Stimulated activated CD4-positive, alpha-beta T cell treated with anti-CD3 and anti-CD28 coated beads, TNF-alpha, amount 100 ng/mL, for 1 hour (primary cell): ENCODE measurements at places on chromosomes 4 and X.

GRCh38 chr4:186240848-186241491 is 13.7 kb downstream of the KLKB1 start:
- no peak for DNase-seq

DNA sequence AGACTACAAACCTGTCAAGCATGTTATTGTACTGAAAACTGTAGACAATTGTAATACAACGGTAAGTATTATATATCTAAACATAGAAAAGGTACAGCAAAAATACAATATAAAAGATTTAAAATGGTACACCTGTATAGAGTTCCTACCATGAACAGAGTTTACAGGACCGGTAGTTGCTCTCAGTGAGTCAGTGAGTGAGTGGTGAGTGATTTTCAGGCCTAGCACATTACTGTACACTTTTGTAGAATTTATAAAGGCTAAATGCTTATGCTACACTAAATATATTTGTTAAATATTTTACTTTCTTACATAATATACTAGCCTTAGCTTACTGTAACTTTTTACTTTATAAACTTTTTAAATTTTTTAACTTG is 37.4 kb downstream of the PDGFC start:
- DNase-seq: no peak

DNA sequence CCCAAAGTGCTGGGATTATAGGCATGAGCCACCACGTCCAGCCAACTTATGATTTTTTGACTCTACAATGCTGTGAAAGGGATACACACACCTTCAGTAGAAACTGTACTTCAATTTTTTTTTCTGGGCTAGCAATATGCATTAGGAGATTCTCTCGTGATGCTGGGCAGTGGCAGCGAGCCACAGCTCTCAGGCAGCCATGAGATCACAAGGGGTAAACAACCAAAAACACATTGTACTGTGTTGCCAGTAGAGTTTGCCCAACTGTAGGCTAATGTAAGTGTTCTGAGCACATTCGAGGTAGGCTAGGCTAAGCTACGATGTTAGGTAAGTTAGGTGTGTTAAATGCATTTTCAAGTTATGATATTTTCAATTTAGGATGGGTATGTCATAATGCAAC is 25.7 kb downstream of the RAB33A start:
- no peak for DNase-seq

DNA sequence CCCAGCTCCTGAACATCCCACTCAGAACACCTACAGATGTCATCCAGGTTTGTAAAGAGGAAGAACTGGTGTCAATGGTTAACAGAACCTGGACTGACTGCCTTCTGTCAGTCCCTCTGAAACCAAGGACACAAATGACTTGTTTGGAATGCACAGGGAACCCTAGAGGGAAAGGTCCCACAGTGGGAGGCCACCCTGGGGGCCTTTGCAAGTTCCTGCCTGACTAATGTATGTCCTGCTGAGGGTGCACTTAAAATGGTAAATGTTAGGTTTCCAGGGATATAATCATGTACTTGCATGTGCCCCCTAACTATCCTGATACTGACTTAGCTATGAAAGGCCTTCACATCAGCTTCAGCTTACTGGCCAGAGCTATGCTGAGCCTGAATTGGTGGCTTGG is 15.0 kb upstream of the XAGE2 start:
- DNase-seq: no peak

DNA sequence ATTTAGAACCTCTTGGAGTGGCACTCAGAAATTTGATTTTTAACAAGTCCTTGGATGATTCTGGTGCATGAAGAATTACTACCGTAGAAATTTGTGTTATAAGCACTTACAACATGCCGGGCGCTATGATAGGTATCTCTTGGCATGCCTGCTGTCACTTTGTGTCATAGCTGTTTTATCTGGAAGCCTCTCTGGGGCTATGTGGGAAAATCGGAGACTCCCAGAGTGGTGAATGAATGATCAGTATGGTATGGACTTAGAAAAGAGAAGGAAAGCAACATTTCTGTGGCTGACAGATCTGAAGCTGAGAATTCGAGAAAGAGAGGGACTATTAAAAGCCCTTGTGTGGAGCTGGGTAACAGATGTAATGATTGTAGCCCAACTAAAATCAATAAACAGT is 177.4 kb upstream of the MAMLD1 start:
- DNase-seq: no peak

- DNase-seq: no peak
Observed at GRCh38 chr4:186739802-186740434, 16.3 kb upstream of the FAT1 start.

GRCh38 chrX:129145840-129146272 is 377.4 kb downstream of the SMARCA1 start:
- no peak for DNase-seq

- DNase-seq: no peak
Observed at GRCh38 chrX:148316446-148316845, 184.0 kb upstream of the AFF2 start.

DNA sequence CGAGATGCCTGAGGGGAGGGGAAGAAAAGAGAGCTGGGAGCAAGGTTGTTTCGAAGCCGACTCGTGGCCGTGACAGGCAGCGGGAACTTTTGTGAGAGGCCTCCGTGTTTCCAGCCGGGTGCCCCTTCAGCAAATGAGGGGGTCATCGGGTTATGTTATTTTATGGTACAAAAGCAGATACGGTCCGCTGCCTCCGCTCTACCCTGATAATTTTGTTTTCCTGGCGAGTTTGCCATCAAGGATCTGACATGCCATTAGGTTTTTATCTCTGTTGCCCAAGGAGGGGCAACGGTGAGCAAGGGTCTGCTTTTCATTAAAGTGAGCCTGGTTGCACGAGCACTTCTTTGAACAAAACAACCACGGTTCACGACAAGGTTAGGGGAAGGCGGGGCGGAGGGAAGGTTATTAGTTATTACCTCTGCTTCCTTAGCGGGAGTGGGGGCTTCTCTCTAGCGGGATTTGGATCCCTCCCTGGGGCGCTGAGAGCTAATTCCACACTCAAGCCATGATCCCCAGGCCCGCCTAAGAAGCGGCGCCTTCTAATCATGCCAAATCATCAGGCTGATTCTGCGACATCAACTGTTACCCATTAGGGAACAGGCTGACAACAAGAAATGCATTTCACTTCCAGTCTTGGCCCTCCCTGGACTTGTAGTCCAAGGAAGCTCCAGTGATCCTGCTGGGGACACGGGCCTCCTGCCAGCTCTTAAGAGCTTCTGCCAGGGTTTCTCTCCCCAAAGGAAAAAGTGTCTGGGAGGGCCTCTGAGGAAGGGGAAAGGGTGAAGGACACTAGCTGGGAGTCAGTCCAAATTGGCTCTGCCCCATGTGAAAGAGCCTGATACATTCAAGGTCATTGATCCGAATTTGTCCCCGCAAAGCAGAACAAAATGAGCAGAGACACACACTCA is 617.7 kb downstream of the MID1IP1 start:
- DNase-seq: no peak

DNA sequence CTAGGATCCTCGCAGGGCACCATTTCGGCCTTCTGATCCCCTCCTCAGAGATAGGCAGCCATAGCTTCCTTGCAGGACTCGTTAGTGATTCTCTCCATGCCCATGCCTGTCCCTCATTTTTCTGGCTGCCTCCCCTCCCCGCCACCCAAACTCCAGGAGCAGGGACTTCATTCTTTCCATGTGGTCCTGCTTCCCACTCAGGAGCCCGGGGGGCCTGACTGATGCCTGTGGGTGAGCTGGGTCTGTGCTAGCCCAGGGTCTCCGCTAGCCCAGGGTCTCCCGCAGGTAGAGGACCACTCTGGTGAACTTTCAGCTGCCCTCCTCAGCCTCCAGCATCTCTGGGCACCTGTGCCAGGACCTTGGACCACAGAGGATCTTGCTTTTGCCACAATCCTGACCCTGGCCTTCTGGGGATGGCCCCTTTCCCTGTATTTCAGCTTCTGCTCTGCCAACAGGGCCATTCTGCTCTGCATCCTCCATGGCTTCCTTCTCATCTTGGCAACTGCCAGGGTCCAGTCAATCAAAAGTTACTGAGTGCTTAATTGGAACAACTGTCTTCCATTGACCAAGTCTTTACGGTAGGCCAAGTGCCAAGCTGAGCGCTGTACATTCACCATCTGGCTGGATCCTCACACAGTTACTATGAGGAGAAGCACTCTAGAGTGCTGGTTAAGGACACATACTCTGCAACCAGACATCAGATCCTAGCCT is 152.2 kb downstream of the EFNB1 start:
- DNase-seq: no peak

GRCh38 chr4:8664976-8665375 is 72.4 kb downstream of the CPZ start:
- DNase-seq: no peak

DNA sequence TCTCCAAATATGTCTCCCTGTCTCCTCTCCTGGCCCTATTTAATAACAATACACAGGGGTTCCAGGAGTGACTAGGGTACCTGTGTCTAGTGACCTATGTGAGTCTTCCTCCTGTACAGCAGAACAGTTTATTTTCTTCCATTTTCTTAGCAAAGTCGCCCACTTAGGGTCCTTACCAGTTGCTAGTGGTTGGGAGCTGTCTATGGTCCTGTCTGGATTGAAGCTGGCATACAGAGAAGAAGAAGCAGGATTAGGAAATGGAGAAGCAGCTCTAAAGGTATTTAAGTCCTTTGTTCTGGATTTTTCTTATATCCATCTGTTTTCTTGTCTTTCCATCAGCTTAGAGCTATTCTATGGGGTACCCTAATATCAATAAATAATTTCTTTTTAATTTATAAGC is 587.1 kb upstream of the CPEB2 start:
- DNase-seq: no peak

DNA sequence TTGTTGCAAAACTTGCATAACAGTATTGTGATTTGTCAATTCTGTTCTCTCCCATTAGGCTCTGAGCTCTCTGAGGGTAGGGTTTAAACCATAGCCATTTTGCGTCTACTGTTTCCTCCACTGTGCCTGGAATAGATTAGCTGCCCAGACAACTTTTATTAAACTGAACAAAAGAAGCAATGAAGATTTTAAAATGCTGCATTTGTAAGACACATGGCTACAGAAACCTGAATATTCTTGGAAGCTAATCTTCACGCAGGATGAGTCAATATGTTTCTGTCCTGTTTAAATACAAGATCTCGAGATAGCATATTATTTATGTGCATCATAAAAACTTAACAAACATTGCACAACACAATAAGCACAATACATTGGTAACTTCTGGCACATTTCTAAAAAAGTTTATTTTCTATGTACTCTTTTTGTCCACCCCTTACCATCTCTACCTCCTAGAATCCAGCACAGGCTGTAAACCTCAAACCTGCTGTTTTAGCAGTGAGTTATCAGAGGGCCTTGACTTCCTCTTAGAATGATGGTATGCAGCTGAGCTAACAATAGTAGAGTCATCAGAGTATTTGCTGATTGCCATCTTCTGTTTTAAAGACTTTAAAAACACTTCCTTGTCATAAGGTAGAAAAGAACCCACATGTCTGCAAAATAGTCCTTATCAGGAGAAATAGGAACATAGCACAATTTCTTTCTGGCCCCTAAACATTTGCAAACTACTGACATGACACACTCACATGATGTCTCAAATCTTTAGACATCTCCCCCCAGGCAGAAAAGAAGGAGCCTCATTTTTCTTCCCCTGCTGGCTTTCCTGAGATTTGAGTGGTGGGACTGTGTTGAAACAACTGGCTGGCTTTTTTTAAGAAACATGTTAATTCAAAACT is 10.6 kb upstream of the CCNG2 start:
- no peak for DNase-seq

GRCh38 chr4:1981251-1982058 is 27.3 kb downstream of the NELFA start:
- DNase-seq: no peak

GRCh38 chrX:41684138-41684537 is 4.6 kb upstream of the GPR34 start:
- DNase-seq: no peak

- DNase-seq: no peak
Observed at GRCh38 chr4:7361280-7361895, 73.3 kb downstream of the PSAPL1 start.

DNA sequence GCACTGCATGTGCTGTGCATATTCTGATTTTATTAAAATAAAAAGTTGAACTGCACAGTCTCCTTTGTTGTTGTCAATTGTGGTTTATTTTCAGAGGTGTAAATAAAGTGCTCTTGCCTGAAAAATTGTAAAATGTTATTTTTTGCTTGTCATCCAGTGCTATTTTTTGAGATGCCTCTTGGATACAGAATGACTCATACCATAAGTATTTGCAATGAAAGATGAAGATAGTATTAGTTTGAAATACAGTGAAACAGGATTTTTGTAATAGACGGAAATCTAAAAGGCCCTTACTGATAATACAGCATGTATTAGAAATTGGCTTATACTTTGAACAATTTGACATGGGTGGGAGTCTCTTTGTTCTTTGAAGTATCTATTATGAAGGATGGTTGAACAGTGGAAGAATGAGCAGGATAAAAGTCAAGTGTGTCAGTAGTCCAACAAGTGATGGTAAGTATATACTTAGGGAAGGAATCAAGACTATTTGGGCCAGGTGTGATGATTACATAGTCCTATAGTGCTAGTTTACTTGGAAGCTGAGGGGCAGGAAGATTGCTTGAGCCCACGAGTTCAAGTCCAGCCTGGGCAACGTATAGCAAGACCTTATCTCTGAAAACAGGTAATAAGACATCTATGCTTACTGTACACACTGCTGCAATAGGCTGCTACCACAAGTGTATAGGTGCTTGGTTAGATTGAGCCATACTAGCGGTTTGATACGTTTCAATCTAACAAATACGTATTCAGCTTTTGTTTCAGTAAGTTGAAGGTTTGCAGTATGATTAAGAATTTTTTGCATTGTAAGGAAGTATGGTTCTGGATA is 16.4 kb downstream of the DDX3X start:
- no peak for DNase-seq

- no peak for DNase-seq
Observed at GRCh38 chrX:47146121-47146935, 1.3 kb downstream of the RBM10 start.

DNA sequence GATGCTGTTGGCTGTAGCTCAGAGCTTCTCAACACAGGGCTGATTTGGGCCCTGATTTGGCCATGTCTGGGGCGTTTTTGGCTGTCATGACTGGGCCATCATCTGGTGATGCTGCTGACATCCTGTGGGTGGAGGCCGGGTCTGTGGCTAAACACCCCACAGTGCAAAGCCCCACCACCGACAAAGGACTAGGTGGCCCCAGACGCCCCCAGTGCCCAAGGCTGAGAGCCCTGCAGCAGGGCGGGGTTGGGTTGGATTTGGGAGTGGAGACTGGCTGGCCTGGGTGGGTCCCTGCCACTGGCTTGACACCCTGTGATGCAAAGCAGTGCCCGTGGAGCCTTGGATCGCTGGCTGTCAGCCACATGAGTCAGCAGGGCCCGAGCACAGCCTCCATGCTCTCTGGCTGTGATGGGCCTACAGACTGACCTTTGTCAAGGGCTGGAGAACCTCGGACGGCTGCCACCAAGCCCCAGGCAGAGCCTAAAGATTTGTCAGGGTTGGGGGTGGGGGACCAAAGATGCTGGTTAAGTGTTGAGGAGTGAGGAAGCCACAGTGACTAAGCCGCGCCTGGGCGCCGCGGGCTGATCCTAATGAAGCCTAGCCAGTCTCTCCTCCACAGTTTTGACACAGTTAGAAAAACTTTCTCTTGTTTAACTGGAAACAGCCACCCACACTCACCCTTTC is 28.3 kb downstream of the CYTL1 start:
- DNase-seq: no peak
